ENCODE measurements at places on chromosomes 7 and 10.

DNA sequence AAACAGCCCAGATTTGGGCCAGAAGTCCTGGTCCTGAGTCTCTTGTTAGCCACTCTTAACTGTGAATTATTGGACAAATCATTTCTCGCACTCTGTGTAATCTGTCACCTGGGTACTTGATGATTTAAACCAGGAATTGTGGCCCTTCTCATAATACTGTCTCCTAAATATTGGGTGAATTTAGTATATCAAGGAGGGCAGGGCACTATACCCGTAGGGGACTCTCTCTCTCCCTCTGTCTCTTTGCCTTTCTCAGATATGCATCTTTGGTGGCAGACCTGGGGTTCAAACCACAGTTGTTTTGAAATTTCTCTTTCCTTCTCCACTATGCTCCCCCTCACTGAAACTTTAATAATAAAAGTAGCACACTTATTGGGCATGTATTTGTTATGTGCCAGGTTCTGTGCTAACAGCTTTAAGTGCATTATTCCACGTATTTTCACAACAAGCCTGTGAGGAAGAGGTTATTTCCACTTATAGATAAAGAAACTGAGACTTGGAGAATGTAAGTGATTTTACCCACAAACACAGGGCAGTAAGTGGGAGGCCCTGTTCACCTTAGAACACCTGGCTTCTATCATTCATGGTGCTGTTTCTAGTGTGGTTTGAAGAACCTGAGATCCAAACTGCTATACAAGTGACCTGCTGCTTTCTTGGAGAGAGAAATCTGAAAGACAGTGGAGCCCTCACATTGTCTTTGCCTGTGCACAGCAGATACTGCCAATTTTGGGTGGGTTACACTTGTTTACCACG, 11.8 kb downstream of the FAS start:
- DNase-seq, result no peak

GRCh38 chr7:42378149-42378548, 141.1 kb upstream of the GLI3 start:
- no peak for DNase-seq

- no peak for DNase-seq
Observed at GRCh38 chr7:28315565-28316410, 96.5 kb upstream of the CREB5 start.

- no peak for DNase-seq
Observed at GRCh38 chr7:4792537-4793126, 17.2 kb downstream of the AP5Z1 start.

DNA sequence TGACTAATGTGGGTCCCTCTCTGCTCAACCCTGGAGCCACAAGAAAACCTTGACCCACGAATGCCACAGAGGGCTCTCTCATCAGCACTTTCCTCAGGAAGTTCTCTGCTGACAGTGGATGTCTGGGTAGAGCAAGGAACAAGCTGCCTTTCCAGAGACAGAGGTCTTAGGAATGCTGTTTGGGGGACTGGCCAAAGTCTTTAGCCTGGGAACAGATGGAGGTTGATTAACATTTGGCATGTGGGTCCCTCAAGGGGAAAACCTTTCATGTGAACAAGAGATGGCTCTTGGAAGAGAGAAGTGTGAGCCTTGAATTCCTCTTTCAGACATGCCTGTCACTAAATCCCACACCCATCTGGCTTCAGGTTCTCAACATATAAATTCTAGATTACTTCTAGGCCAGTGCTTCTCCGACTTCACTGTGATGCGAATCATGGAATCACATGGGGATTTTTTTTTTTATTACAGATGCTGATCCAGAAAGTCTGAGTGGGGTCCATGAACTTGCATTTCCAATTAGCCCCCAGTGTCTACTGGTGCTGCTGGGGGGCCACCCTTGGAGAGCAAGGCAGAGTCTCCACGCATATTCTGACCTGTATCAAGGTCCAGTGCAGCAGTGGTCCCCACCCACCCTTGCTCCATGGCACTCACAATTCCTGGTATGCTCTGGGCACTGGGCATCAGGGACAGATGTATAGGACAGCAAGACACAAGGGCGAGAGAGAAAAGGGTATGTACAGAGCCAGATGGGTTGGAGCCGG, 360.4 kb downstream of the CXCL12 start:
- no peak for DNase-seq

GRCh38 chr7:114922026-114922651, at the start of gene MDFIC:
TSS of gene MDFIC (plus strand) at chr7:114922094. CDS start at chr7:114923034, 940 bp downstream.
- no peak for DNase-seq

GRCh38 chr7:151859111-151859947, 17.6 kb downstream of the PRKAG2 start:
- DNase-seq, result no peak

- no peak for DNase-seq
Observed at GRCh38 chr7:111771638-111772037, 209.3 kb upstream of the IMMP2L start.

DNA sequence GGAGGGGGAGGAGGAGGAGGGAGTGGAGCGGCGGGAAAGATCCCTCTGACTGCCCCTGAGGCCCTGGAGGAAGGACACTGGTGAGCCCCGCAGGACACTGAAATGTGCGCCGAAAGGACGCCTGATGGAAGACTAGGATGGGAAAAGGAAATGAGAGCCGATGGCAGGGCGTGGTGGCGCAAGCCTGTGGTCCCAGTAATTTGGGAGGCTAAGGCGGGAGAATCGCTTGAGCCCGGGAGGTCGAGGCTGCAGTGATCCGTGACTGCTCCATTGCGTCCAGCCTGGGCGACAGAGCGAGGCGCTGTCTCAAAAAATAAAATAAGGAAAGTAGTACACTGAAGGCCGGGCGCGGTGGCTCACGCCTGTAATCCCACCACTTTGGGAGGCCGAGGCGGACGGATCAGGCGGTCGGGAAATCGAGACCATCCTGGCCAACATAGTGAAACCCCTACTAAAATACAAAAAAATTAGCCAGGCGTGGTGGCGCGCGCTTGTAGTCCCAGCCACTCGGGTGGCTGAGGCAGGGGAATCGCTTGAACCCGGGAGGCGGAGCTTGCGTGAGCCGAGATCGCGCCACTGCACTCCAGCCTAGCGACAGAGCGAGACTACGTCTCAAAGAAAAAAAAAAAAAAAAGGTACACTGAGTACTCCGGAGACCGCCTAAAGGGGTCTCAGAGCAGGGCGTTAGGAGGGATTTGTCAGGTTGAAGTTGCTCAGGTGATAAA, 561 bp upstream of the HNRNPF start:
- DNase-seq, result peak; percentile 61

DNA sequence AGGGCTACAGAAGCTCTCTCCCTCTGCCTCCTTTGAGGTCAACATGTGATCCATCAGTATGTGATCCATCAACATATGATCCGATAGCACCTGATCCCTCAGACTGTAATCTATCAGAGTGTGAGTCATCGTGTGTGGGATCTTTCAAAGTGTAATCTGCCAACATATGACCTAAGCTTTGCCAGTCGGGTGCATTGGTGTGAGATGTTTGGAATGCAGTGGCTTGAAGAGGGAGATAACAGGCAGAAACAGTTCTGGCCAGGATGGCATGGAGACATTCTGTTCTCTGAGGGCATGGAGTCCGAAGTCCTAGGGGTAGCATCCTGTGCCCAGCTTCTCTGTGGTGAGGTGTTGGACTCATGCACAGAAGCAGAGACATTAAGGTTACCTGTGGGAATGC, 217.7 kb upstream of the ETV1 start:
- no peak for DNase-seq

DNA sequence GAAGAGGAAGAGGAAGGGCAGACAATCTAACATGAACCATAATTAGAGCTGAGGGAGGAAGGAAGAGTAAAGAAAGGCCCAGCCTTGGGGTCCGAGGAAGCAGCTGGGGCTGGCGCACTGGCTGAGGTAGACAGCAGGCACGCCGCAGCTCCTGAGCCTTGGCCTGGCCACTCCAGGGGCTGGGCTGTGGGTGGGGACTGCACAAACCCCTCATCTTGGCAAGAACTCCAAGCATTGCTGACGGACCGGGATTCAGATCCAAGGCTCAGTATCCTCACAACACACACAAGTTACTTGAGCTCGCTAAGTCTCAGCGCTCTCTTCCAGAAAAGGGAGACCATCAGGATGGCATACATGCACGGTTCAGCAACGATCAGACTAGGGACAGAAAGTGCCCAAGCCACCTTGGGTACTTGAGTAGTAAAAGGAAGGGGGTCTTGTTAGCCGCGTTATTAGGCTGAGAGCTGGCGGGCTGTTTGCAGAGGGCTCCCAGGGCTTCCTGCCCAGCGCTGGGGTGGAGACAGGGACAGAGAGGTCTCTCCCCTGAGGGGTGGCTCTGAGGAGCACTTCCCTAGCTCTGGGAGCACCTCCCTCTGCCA, 4.5 kb downstream of the TNS3 start:
- DNase-seq, result no peak

- DNase-seq, result peak; percentile 41
Observed at GRCh38 chr10:75187961-75188426, 22.6 kb upstream of the VDAC2 start.

DNA sequence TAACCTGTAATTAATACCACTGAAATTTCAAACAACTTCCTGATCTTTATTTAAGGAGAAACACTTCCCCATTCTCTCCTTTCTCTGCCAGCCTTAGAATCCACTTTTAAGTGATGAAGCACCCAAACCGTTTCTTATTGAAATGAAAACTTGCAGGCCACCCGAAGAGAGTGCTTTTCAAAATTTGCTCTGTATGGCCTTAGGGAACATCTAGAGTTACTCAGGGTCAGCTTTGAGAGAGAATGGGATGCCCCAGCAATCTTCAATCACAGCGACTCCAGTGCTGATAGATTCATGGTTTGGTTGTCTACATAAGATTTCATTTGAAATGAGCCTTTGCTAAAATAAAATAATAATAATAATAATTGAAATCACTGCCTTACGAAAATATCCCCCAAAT, 323.1 kb downstream of the PCLO start:
- DNase-seq, result no peak

GRCh38 chr10:116522803-116523381, 22.8 kb upstream of the PNLIP start:
- DNase-seq, result no peak

Measured in head of caudate nucleus (tissue), 42 donors.